ENCODE measurements at places on chromosomes 7 and 10.

- DNase-seq: no peak
These were observed 4.6 kb downstream of the STEAP2 start for GRCh38 chr7:90216080-90216674.

GRCh38 chr10:82383350-82383749 is 508.4 kb downstream of the NRG3 start:
- no peak for DNase-seq

DNA sequence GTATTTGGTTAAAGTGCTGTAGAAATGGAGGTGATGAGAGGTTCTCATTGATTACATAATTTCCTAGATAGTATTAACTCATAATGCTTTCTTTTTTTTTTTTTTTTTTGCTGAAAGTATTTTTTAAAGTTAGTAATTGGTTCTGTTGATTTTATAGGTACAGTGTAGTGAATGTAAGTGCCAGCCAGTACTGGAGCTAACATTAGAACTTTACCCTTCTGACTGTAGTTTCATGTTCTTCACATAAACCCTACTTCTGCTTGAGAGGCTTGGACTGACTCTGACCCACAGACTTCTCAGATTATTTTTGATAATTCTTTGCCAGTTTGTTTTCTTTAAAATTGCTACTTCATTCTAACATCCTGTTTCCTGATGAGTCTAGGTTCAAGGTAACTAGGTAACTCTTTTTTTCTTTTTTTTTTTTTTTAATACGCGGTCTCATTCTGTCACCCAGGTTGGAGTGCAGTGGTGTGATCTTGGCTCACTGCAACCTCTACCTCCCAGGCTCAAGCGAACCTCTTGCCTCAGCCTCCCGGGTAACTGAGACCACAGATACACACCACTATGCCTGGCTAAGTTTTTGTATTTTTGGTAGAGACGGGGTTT is 92.2 kb upstream of the OIT3 start:
- DNase-seq: no peak

DNA sequence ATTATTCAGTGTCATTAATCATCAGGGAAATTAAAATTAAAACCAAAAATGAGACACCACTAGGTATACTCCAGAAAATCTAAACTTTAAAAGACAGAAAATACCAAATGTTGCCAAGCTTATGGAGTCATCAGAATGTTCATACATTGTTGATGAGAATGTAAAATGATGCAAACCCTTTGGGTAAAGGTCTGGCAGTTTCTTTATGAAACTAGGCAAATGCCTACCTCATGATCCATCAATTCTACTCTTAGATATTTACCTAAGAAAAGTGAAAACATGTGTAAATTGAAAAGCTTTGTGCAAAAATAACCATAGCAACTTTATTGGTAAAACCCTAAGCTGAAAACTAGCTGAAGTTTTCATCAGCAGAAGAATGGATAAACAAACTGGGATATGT is 329.5 kb upstream of the MEOX2 start:
- DNase-seq: no peak

GRCh38 chr7:2042650-2043049 is 190.1 kb downstream of the MAD1L1 start:
- DNase-seq: no peak

GRCh38 chr7:77679608-77680007 is 16.7 kb upstream of the RSBN1L start:
- no peak for DNase-seq

All from GM06990 (cell line).